ENCODE measurements at places on chromosomes 7 and 10. TPM values are rescaled to one million over a fixed set of nuclear protein-coding genes. Genes with fewer than 3 reads are reported as not detected.

The DENND2A gene
- 32.6 TPM for total RNA-seq

The TMEM196 gene
- not detected for total RNA-seq

The ITIH5 gene
- total RNA-seq: 23.5 TPM

The STEAP2 gene
- 11.2 TPM for total RNA-seq

The PLEKHS1 gene
- total RNA-seq: 0.18 TPM

The COX15 gene
- total RNA-seq: 42.6 TPM

The ZEB1 gene
- 49.2 TPM for total RNA-seq

The PTPRN2 gene
- total RNA-seq: 6.2 TPM

The FAM25C gene
- not detected for total RNA-seq

The RASA4B gene
- total RNA-seq: 18.7 TPM

The ZNF425 gene
- 4.6 TPM for total RNA-seq

The LRRC18 gene
- total RNA-seq: 0.23 TPM

The FRMPD2 gene
- 0.76 TPM for total RNA-seq

The C7orf33 gene
- total RNA-seq: not detected

The NRF1 gene
- 25.5 TPM for total RNA-seq

The GIMAP1 gene
- 2.6 TPM for total RNA-seq

The MRC1 gene
- 16.8 TPM for total RNA-seq

The CCDC3 gene
- total RNA-seq: 9.2 TPM

The MRLN gene
- 26.3 TPM for total RNA-seq

The RBM20 gene
- total RNA-seq: 5.4 TPM

The MYOZ1 gene
- 196 TPM for total RNA-seq

The CAMK2B gene
- 6.1 TPM for total RNA-seq

The CPXM2 gene
- total RNA-seq: 9.5 TPM

The SPDYE9 gene
- not detected for total RNA-seq

The CTAGE4 gene
- total RNA-seq: 5.3 TPM

Measured in metanephros (tissue), 2 donors.